ENCODE measurements at places on chromosomes 2 and 18.

DNA sequence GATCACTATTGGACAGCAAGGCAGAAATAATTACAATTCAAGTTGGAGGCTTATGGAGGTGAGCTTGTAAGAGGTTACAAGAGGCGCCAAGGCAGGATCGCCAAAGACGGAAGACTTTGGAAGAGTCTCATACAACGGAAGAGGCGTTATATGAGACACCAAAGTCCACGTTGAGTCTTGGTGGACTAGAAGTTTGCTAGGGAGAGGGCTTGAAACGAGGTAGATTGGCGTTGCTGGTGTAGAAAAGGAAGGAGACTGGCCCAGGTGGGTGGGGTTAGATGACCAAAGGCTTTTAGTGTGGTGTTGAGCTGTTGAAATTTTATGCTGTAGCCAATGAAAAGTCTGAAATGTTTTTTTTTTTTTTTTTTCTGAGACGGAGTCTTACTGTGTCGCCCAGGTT lies 1.4 kb downstream of the MSH2 start:
- peak; percentile 32 for DNase-seq

DNA sequence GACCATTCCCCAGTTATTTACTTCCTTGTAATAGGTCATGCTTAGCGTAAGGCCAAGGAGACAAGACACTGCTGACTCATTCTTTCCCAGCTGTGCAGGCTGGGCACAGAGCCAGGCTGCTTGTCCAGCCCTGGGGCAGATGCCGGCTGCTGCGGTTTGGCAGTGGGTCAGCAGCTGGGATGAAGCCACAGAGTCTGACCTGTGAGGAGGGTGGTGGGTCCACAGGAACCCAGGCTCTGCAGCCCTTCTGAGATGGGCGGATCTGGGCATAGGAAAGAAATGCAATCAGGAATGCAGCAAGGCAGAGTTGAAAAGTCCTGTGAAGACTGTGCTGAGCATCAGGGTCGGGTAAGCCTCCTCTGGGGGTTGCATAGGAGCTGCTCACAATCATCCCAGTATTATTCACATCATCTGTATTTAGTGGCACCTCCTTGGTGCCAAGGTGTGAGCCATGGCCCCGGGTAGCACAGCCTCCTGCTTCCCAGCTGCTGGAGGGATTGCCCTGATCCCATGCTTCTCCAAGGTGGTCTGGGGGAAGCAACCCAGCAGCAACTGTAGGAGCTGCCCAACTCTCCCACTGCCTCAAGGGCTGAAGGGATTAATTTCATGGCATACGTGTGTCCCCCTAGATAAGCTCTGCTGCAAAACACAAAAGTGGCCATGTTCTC lies 139.0 kb downstream of the DDX1 start:
- peak; percentile 72 for DNase-seq

DNA sequence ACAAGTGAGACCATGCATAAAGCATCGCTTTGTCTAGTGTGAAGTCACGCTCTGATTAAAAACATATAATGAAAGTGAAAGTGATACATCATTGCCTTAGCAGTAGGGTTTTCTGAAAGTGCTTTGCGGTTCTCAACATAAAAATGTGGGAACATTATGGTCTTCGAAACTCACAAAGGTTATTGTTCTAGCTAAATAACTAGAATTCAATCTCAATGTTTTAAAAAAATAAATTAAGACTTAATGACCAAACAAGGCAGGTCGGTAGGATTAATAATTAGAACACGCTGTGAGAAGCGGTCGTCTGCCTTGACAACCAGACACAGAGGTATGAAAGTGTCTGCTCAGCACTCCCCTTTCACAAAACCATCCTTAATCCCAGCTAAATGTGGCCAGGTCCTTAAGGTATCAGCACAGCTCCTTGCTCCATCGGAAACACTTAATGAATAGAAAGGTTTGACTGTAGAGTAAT lies 42.2 kb downstream of the KLHL14 start:
- no peak for DNase-seq

DNA sequence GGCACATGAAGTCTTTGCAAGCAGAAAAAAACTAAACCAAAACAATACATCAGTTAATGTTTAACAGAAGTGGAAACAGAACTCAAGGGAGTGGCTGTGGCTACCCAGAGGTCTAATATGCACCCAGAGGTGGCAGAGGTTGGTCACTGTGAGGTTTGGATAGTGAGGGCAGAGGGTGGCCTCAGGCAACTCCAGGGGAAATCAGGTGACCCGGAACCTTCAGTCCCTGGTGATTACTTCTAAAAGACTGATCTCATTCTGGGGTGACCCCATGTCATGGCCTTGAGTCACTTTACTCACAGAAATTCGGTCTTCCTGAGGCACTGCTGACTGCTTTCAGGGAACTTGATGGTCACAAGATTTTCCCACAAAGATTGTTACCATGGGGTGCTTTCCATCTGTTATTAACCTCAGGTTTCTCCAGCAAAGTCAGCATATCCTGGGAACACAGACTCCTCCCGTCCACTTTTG lies 99.4 kb downstream of the TMEM17 start:
- no peak for DNase-seq

- no peak for DNase-seq
Observed at GRCh38 chr2:5798084-5798483, 105.9 kb downstream of the SOX11 start.

DNA sequence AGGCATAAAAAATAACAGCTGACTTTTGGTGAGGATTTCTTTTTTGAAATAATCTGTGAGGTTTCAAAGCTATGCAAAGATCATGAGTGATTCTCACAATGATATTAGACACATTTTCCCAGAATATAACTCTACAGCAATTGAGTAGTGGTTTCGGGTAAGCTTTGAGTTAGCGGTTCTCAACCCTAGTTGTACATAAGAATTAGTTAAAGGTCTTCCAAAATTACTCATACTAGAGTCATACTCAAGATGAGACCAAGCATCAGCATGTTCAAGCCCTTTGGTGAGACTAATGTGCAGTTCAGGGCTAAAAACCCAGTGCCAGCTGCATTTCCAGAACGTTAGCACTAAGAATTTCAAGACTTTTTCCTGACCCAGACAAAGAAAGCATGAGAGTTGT lies 31.1 kb downstream of the DSG4 start:
- DNase-seq, result no peak

DNA sequence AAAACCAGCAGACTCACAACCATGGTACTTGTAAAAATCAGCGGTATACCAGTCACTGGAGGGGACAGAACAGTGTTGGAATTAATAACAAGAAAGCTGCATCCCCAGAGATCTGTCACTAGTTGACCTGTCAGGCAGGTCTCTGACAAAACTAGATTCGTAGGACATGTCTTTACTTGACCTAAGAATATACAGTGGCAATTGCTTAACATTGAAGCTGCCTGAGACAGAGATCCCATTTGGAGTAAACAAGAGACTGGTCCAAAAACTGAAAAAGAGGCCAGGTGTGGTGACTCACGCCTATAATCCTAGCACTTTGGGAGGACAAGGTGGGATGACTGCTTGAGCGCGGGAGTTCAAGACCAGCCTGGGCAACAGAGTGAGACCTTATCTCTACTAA lies 7.2 kb upstream of the SS18 start:
- DNase-seq, result no peak

- no peak for DNase-seq
Observed at GRCh38 chr2:168622559-168622958, 166.5 kb downstream of the CERS6 start.

- peak; percentile 33 for DNase-seq
Observed at GRCh38 chr2:41717839-41718238, 330.0 kb upstream of the PKDCC start.

DNA sequence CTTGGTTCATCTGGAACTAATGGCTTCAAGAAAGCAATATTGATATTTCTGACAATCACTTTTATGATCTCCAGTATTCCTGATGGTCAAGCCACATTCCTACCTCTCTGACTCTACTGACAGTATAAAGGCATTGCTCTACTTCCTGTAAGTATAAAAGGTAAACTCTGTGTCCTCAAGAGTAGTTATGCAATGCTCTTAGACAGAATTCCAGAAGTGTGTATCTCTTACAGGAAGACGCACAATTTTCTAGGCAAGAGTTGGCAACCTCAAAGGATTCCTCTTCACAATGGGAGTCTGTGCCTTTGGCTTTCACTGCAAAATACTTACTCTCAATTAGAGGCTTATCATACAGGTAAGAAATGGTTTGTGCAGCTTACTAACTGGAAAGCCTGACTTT lies 100.1 kb downstream of the THADA start:
- DNase-seq, result no peak

GRCh38 chr2:219398721-219399363 lies 11.1 kb upstream of the DNPEP start:
- DNase-seq, result no peak

DNA sequence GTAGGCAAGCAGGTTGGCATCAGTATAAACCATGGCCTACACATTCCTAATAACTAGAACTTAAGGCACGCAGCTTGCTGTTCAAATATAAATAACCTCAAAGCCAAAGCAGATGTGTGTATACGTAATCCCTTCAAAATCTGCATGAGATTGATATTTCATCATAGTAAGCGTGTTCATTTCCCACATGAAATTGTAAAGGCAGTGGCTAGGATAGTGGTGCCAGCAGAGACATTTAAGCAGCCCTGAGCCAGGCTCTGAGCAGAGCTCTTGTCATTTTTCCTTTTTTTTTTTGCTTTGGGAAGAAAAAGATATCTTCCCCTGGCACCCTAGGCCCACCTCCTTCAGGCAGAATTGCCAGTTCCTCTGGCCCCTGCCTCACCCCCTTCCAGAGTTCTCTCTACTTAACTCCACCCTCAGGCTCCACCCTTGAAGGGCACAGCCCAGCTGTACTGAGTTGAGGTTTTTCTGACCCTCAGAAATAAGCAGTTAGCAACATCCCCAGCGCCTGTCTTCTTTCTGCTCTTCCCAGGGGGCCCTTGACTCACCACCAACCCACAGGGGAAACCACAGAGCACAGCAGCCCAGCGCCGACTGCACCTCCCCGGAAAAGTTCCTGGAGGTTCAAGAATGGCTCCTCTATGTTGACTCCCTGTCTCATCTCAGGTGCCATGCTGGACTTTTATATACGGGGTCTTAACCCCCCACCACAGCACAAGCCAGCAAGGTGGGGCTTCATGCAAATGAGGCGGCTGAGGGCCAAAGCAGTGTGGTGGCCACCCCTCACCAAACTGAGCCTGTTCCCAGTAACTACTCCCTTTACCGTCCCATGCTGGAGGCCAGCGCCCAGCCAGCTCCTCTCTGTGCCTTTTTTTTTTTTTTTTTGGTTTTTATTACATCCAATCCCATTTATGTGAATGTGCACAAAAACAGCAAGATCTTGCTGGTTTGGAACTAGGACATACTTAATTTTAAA lies 84.7 kb downstream of the EHD3 start:
- DNase-seq, result no peak

- DNase-seq, result no peak
Observed at GRCh38 chr2:99926986-99927385, 215.4 kb downstream of the AFF3 start.

DNA sequence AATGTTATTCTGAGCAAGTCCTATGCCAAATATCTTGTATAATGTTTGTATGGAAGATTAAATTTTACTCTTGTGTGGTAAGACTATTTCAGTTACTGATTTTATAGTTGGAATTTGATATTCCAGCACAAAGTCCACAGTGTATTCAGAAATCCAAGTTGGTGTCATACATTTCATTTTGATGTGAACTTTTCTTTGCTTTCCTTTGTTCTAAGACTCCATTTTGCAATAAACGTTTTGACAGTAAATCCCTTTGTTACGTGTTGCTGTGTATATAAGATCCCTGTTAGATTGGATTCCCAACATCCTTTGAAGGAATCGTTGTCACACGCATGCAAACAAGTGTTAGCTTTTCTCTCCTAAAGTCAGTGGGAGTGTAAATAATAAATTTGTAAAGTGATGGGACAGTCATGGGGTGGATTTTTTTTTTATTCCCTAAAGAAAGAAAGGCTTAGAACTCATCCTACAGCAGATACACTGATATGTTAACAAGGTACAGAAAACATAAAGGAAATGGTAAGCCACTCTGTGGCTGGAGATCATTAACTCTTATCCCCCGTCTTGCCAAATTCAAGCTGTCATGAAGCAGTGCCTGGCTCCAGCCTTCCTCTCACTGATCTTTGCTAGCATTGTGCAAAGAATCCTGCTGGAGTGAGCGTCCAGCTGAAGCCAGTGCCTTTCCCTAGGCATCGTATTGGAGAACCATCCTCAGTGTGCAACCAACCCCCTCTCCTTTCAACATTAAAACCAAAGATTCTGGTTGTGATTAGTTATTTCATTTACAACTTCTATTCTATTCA lies 127.6 kb upstream of the CDCA7 start:
- DNase-seq, result no peak

- no peak for DNase-seq
Observed at GRCh38 chr2:238239543-238239862, 335 bp downstream of the HES6 start.

DNA sequence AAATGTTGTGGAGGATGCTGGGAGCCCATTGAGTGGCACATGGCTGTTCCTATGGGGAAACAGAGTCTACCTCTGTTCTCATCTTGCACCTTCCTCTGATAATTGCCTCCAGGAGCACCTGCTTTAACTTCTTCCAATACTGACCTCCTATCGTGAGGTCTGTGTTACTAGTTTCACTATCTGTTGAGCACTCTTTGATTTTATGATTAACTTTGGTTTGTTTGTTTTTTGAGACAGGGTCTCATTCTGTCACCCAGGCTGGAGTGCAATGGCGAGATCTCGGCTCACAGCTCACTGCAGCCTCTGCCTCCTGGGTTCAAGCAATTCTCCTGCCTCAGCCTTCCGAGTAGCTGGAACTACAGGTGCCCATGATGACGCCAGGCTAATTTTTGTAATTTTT lies 12.1 kb upstream of the RFX8 start:
- no peak for DNase-seq

GRCh38 chr18:32730068-32730467 lies 42.8 kb downstream of the KLHL14 start:
- no peak for DNase-seq

GRCh38 chr18:47512726-47513435 lies 261.4 kb upstream of the SKOR2 start:
- no peak for DNase-seq

DNA sequence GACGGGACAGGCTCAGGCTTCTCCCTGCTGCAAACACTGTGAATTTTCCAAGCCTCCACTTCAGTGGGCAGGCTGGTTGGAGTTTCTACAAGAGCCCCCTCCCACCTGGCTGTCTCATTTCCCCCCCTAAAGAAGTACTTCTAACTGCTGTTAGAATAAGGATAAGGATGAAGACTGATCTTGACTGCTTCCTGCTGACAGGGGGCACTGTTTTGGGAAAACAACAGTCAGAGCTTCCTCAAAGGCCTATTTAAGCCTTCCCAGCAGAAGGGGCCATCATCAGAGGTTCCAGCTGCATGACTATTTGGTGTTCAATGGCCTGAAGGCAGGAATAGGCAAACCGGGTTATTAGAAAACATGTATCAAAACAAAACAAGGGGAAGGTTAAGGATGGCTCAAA lies 1162.8 kb downstream of the DSC3 start:
- no peak for DNase-seq

- no peak for DNase-seq
Observed at GRCh38 chr2:68115965-68116364, 41.7 kb upstream of the PNO1 start.

GRCh38 chr2:63663013-63663864 lies 74.5 kb downstream of the MDH1 start:
- no peak for DNase-seq

- peak; percentile 60 for DNase-seq
Observed at GRCh38 chr2:67260343-67261277, 136.5 kb upstream of the ETAA1 start.

GRCh38 chr2:236835307-236836024 lies 250.2 kb upstream of the COPS8 start:
- DNase-seq, result no peak

All from lower leg skin (tissue), 4 donors.